D721Med (cell line): ENCODE measurements at places on chromosomes 1 and 21.

DNA sequence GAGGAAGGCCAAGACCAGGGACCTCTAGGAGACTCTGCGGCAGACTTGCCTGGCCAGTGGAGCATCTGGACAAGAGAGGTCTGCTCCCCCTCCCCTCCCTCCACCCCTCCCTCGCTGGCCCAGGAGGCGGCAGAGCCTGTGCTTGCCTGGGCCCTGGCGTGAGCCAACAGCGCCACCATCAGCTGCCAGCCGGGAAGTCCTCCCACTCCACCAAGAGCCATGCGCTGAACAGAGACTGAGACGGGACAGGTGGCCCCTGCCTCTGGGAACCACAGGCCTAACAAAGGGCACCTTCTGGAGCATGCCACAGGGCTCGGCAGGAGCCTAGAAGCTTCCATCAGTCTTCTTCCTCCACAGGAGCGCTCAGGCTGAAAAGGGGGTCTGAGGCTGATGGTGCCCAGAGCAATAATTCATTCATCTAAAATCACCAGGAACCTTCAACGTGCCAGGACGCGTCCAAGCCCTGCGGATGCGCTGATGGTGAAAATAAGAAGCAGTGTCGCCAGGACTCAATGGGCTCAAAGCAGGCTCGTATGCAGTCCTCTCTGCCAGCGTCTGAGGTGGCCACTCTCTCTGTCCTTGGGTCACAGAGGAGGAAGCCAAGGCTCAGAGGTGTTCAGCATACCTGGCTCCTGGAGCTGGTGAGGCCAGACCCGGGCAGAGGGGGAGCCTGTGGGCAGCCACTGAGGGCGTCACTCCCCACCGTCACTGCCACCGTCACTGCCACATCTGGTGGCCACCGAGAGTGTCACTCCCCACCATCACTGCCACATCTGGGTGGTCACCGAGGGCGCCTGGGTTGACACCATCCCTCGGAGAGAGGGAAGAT, 161.2 kb downstream of the NPHP4 start:
- DNase-seq, result no peak

- no peak for DNase-seq
Observed at GRCh38 chr21:34589511-34590282, 25.2 kb downstream of the RCAN1 start.

- no peak for DNase-seq
Observed at GRCh38 chr1:155130272-155131006, 2.8 kb downstream of the EFNA1 start.

DNA sequence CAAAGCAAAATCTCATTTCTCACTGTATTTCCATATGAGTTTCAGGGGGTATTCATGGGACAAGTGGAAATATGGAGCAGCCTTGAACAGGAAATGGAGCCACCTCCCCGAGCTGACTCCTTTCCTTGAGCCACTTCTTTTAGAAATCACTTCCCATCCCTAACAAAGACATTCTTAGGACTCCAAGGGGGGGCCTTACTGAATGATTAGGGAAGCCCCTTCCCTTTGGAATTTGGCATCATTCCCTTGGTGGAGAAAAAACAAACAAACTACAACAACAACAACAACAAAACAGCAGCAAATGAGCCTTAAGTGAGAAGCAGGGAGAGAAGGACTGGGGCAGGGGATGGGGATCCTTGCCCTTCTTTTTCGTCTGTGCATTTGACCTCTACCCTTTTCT, 278.3 kb downstream of the ZNF648 start:
- DNase-seq, result no peak

GRCh38 chr1:90417126-90417525, 300.0 kb downstream of the BARHL2 start:
- no peak for DNase-seq

DNA sequence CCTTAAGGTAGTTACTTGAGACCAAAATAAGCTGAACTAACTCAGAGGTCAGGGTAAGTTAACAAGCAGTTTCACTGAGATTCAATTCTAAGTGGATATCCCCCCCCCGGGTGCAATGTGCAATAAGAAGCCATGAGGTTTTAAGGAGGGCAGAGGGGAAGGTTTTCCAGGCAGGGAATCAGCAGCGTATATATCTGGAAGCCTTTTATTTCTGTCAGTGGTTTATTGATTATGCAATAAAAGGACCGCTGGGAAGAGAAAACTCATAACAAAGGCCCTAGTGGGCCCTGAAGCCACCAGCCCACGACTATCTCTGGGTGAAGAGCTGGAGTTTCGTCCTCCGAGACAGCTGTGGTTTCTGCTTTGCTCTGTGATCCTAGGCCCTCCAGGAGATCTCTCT, 53.1 kb upstream of the CTPS1 start:
- no peak for DNase-seq

- DNase-seq, result no peak
Observed at GRCh38 chr1:219010720-219011119, 163.0 kb upstream of the LYPLAL1 start.

GRCh38 chr1:10280439-10281350, 70.3 kb downstream of the KIF1B start:
- no peak for DNase-seq

- DNase-seq, result no peak
Observed at GRCh38 chr1:31084782-31085569, 19.5 kb upstream of the PUM1 start.

DNA sequence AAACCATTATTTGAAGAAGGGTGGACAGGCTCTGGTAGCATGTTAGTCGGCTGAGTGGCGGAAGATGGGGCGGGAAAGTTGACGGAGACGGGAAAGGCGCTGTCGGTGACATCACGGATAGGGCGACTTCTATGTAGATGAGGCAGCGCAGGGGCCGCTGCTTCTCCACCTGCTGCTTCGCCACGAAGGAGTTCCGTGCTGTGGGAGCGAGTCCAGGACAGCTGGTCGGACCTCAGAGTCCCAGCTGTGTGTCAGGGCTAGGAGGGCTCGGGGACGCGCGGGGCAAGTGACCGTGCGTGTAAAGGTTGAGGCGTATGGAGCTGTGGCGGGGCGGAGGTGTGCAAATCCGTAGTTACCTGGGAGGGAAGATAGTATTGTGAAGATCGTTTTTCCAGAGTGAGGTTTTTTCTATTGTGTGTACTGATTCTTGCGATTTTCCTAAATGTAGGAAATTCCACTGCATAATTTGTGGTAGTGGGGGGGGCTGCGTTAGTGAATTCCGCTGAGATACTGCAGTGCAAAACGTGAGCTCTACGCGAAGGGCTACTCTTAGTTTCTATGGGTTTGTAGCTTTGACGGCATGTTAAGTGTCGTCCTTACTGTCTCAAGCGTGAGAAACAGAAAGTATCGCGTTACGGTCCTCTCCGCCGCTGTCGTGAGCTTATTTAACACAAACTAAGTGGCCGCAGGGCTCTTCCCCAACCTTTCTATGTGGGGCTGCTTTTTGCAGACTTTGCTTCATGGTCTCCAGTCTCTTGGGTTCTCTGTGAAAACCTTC, 111.2 kb upstream of the NBPF11 start:
- DNase-seq, result no peak

GRCh38 chr1:244406337-244406736, 45.4 kb downstream of the ADSS2 start:
- no peak for DNase-seq

DNA sequence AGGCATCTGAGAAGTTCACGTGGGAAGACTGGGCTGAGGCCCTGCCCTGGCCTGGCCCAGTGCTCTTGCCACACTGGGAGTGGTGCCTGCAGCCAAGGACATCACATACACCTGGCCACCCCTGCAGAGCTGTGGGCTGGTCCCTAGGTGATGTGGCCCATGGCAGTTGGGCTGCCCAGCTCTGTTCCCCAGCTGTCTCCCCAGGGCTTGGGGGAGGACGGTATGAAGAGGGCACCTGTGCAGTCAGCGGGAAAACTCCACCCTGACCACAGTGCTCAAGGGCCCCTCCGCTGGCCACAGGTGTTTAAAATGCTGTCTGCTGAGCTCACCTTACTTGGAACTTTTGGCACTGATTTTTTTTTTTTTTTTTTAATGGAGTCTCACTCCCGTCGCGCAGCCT, 120.4 kb upstream of the SLC25A33 start:
- no peak for DNase-seq

DNA sequence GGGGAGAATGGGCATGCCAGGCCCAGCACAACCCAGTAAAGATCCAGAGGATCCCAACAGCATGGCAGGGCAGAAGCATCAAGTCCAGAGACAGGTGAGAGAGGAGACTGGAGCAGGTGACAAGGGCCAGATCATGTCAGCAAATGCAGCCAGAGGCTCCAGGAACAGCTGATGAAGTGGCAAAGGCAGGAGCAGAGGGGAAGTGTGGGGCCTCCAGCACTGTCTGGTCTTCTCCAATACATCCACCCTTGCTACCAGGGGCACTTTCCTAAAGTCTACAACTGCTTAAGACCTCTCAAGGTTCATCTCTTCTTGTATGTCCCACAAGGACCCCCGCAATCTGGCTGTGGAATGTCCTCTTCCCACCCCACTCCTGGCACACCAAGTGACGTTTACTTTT, 17.4 kb downstream of the FAM163A start:
- no peak for DNase-seq
